Suppressor macrophage (primary cell): ENCODE measurements at places on chromosomes 5 and 9.

- DNase-seq = no peak
Observed at GRCh38 chr5:107658528-107658927, 12.2 kb downstream of the EFNA5 start.

DNA sequence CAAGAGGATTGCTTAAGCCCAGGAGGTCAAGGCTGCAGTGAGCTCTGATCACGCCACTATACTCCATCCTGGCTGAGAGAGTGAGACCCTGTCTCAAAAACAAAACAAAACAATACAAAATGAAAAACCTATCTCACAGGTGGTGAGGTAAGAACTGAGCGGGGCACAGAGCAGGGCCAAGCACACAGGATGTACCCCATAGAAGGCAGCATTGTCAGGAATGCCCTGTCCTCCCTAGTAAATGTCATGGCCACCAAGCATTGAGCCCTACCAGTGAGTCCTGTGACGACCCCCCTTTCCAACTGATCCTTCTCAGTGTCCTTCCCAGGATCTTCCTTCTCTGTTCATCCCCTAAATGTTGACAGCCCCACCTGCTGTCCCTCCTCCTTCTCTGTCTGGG, 44.6 kb upstream of the ALDH1B1 start:
- no peak for DNase-seq

DNA sequence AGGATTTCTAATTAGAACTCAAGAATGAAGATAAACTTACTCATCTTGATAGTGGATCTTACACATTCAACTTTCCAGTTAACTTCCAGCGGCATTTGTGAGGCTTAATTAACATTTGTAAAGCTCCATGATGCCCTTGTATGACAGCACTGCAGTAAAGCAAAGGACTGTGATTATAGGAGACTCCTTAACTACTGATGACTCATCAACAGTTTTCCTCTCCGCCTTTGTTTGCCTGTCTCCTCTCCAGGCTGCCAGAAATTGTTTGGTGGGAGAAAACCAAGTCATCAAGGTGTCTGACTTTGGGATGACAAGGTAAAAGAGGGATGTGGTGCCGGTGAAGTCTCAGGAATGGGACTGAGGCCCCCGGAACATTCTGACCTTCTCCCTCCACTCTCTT, 20.4 kb upstream of the CYFIP2 start:
- DNase-seq = no peak

- DNase-seq = no peak
Observed at GRCh38 chr9:123597048-123597447, 241.1 kb downstream of the CRB2 start.

DNA sequence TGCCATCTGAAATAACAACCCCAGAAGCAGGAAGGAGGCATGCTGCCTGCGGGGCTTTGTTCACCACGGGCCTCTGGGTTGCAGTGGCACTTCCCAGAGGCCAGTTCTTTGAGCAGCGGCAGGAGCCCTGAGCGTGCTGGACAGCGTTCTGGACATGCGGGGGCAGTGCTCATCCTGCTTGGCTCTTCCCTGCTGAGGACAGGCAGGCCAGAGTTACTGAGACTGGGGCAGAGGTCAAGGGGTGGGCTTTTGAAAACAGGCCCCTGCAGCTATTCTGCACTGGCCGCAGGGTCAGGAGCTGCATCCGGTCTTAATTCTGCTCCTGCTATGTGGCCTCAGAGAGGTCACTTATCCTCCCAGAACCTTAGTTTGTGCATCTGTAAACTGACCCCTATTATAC, 258.6 kb downstream of the FSTL4 start:
- DNase-seq = no peak

DNA sequence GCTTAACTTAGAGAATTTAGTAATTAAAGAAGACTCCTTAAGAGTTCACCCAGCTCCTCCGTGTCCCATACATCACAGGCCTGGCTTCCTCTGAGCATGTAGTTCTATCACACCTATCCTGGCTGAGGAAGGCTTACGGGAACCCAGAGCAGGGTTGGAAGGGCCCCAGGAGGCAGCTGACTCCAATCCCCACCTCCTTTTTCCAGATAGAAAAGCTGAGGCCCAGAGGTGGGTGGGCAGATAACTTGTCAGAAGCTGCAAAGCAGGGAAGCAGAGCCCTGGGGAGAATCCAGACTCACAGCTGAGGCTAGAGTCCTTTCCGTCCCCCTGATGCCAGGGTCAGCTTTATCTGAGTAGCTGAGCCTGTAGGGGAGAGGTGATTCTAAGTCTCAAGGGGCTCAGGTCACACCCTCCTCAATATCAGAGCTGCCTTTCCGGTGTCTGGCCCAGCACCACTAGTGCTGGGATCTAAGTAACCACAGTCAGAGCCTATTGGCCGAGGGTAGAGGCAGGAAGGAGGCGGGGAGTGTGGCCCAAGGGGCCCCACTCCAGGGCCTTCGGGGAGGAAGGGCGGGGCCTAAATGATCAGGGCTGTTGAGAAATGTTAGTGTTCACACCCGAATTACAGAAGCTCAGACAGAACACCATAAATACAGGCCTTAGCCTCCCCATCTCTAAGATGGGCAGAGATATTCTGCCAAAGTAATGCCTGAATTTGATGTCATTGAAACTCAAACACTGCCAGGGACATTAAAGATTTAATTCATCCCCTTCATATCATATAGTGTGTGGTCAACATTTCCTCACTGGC, 9.9 kb downstream of the CCDC69 start:
- DNase-seq = peak; percentile 92

DNA sequence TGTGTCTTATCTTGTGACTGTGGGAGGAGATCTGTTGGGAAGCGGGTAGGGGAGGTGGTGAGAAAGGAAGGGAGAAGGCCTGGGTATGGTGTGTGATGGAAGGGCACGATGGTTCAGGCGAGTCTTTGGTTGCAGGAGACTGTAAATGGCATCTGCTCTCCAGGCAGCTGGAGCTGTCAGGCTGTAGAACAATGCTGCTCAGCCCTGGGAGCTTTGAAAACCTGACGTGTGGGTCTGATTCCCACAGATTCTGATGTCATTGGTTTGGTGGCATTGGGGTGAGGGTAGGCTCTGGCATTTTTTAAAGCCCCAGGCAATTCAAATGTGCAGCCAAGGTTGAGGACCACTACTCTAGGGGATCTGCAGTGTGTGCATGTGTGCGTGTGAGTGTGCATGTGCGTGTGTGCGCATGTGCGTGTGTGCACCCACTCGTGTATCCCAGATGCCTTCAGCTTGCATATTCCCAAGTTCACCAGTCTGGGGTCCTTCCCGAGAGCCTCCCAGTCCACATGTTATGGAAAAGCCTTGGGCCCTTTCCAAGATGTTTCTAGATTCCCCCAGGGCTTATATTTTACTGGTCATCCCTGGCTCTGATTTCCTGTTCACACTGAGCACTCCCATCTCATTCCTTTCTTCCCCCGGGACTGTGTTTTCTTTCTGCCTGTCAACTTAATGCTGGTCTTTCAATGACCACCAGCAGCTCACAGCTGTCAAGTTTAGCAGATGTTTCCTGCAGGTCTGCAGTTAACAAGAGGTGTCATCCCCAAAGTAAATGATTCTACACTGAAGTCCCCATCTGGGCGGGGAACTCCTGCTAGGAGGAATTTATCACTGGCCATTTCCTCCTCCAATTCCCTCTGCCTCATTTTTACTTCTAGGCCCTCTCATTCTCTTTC, 34.0 kb downstream of the BOD1 start:
- no peak for DNase-seq

- DNase-seq = no peak
Observed at GRCh38 chr5:32785611-32786254, 74.6 kb downstream of the NPR3 start.

- no peak for DNase-seq
Observed at GRCh38 chr5:16894236-16895057, 41.6 kb downstream of the MYO10 start.

DNA sequence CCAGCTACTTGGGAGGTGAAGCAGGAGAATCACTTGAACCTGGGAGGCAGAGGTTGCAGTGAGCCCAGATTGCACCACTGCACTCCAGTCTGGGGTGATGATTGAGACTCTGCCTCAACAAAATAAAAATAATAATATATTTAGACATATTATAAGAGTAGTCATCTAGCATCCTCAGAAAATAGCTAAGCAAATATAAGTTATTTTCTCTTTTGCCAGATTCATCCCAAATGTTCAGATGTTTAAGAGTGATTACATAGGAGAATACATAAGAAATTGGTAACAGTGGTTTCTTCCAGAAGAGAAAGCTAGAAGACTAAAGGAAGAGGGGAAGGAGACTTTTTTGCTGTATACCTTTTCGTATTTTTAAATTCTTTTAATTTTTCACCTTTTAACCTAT, 20.0 kb downstream of the PRKAA1 start:
- no peak for DNase-seq

DNA sequence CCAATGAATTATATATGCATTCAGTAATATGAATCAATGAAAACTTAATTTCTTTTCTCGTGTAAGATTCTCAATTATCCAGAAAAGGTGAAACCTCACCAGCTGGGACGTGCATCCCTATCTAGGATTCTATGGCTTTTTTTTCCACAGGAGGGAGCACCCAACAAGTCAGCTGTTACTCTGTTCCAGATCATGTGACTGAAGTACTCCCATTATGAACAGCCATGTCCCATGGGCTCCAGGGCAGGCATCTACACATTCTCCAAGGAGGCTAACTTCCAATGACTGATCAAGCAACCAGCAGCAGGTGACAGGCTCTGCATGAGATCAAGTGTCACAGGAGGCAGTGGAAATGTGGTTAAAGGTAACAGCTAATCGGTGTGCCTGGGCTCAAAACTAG, 118.8 kb downstream of the ELAVL2 start:
- no peak for DNase-seq

DNA sequence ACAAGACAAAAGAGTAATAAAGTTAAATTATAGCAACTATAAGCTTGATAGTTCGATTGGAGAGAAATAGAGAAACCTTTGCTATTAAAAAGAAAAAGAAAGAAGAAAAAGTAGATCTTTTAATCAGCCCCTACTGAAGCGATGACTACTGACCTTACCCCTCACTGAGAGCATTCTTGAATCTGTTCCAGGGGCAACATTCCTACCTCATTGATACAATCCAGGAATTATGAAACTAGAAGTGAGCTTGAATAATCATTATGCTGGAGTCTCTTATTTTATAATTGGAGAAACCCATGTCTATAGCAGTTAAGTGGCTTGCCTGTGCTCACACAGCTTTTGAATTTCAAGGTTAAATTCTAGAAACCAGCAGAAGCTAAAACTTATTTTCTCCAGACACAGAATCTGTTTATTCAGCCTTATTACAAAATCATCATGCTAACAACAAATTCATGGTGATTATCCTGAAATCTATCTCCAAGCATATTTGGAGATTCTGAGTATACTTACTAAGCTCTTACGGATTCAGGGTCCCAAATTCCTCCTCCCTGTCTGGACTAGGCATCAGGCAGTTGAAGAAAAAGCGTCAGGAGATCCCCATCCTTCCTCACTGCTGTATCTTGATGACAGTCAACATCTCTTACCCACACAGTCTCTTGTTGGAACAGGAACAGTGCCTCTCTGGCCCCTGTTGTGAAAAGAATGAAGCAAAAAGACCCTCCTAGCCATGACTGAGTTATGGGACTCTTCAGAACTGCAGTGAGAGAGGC, 547.6 kb upstream of the WWC1 start:
- no peak for DNase-seq

DNA sequence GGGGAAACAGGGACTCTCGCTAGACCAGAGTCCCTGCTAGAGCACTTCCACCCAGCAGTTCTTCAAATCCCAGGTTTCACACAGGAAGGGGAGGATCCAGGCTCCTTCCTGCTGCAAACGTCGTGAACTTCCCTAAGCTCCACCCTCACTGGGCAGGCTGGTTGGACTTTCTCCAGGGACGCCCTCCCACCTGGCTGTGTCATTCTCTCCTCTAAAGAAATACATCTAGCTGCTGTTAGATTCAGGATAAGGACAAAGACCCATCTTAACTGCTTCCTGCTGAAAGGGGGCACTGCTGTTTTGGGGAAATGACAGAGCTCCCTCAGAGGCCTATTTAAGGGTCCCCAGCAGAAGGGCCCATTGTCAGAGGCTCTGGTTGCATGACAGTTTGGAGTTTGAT, 230.7 kb downstream of the SEMA6A start:
- DNase-seq = peak; percentile 24

- no peak for DNase-seq
Observed at GRCh38 chr9:136563646-136564325, 17.9 kb upstream of the NOTCH1 start.

GRCh38 chr9:15142878-15143534, 164.0 kb downstream of the TTC39B start:
- DNase-seq = peak; percentile 42

DNA sequence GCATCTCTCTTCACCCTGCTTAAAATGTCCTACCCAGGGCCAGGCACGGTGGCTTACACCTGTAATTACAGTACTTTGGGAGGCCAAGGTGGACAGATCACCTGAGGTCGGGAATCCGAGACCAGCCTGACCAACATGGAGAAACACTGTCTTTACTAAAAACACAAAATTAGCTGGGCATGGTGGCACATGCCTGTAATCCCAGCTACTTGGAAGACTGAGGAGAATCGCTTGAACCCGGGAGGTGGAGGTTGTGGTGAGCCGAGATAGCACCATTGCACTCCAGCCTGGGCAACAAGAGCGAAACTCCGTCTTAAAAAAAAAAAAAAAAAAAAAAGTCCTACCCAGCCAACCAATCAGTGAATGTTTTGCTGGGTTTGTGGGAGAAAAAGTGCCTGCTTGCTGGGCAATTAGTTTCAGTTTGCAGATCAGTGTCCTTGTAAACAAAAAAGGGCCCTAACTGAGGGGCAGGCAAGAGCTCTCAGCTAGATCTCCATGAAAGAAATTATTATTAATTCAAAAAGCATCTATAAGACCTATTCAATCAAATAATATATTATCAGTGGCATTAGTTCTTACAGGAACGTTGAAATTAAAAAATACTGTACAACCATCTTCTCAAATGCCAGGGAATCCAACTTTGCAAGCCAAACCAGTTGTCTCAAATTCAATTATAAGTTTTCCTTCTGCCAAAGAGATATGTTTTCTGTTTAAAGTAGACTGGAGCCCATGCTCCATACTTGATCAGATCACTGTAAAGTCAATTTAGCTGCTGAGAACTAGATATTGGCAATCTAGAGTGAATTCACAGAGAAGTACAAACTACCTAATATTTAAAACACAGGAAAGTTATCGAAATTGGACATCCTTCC, 3.9 kb downstream of the MEGF9 start:
- peak; percentile 61 for DNase-seq

- DNase-seq = no peak
Observed at GRCh38 chr5:122093415-122094180, 15.5 kb upstream of the LOX start.

GRCh38 chr9:112493393-112494137, 6.9 kb downstream of the KIAA1958 start:
- no peak for DNase-seq

DNA sequence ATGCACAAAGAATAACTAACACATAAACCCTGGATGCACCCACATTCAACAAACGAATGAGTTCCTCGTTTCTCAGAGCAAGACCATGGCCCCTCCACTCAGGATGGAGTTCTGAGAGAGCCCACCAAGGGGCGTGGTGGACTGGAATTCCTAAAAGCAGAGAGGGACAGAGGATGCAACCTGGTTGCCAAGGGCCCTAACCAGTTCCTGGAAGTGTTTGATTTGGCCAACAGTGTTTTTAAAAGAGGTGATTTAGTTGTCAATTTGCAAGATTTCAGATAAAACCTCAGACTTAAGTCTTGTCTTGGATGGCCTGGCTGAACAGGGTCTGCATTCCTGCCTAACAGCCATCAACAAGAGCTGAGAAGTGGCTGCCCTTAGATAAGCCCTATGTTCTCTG, 34.4 kb downstream of the GLRA1 start:
- no peak for DNase-seq
